ENCODE measurements at places on chromosomes 13 and 19. TPM values are rescaled to one million over a fixed set of nuclear protein-coding genes. Genes with fewer than 3 reads are reported as not detected.

TRIP10 gene
- 106 TPM for polyA plus RNA-seq

WASF3 gene
- polyA plus RNA-seq: 28.4 TPM

MBD3L2 gene
- not detected for polyA plus RNA-seq

IL11 gene
- not detected for polyA plus RNA-seq

CLEC4M gene
- polyA plus RNA-seq: 3.6 TPM

SIGLEC5 gene
- 0.13 TPM for polyA plus RNA-seq

SIPA1L3 gene
- 4.5 TPM for polyA plus RNA-seq

ADPRHL1 gene
- 2.2 TPM for polyA plus RNA-seq

ZNF681 gene
- polyA plus RNA-seq: 1.5 TPM

DNA sequence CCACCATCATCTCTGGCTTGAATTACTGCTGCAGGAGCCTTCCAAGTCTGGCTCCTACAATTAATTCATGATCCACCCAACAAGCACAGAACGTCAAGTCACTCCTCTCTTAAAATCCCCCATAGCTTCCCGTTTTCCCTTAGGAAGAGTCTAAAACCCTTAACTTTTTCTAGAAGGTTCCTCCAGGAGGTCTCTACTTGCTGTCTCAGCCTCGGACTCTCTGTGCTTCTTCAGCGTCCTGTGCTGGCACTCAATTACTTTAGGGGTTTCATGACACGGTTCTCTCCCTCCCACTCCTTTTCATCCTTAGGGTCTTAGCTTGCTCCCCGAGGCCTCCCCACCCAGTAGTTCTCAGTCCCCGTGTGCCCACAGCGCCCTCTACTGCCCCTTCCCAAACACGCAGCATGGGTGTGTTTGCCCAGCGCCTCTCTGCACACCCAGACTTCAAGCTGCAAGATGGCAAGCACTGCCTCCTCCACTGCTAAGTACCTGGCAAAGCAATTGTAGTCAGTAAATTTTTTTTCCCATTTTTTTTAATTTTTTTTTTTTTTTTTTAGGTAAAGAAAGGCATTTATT lies 25.8 kb upstream of the MAP3K10 start:
- peak; percentile 44 for DNase-seq

DNA sequence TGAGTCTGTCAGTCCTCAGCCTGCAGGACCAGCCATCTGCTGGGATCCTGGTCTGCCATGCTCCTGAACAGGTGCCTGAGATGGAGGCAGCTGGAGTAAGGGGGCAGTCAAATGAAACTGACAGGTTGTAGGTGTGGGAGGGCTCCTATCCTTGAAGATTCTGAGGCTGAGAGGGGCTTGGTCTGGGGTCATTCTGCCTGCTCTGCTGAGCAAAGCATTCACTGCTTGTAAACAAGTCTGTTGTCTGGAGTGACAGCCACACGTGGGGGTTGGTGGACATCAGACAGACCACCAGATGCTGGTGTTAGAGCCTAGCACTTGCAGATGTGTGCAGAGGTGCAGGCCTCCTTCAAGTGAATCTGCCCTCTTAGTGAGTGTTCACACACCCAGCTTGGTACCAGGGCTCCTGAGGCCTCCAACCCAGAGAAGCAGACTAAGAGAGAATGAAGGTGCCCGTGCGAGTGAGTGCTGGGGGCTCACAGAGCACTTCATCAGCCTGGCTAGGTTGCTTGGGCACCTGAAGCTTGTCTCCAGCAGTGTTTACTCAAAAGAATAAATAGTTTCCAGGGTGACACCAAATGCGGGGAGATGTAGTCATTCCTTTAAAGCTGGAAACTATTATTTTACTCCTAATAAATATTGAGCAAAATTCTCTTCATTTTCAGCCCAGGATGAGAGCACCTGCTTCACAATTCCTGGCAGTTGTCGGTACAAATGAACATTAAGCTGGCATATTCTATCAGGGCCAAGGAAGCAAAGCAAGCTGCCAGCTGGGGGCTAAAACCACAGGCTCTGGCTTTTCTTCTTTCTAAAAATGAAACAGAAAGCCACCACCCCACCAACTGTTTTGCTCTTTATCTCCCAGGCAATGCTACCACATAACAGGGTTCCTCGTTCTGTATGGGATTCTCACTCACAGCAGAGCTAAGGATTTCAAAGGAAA lies 82.3 kb downstream of the RNASEH2B start:
- DNase-seq: no peak

- DNase-seq: no peak
Observed at GRCh38 chr13:109790942-109791605, 4.7 kb upstream of the IRS2 start.

- peak; percentile 45 for DNase-seq
Observed at GRCh38 chr19:6060600-6061375, 49.5 kb downstream of the RFX2 start.

- DNase-seq: no peak
Observed at GRCh38 chr19:44673510-44673909, 2.2 kb downstream of the CEACAM19 start.

GRCh38 chr19:6020166-6020882 lies 42.4 kb upstream of the RANBP3 start:
- DNase-seq: no peak

GRCh38 chr19:31304831-31305312 lies 44.4 kb downstream of the TSHZ3 start:
- no peak for DNase-seq

DNA sequence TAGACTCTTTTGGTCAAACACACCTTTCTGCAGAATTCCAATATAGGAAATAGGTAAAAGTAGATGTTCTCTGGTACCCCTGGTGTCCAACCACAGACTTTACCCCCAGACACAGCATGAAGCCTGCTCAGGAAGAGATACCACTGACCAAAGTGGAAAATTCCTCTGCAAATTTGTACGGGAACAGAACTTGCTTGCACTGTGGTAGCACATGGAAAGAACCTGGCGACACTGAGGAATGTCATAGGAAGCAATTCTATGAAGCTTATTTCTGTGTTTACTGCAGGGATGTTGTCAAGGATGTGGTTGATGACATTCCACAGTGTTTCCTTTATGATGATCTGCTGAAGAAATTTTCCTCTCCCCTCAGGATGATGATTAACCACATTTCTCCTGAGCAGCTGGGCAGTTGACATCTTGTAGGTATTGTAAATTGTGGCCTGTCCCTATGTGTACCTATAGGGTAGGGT lies 48.9 kb upstream of the TNFSF11 start:
- DNase-seq: no peak

GRCh38 chr19:33689138-33689746 lies 67.5 kb downstream of the CHST8 start:
- no peak for DNase-seq

GRCh38 chr19:20662421-20663105 lies 1.2 kb upstream of the ZNF626 start:
- DNase-seq: peak; percentile 25

DNA sequence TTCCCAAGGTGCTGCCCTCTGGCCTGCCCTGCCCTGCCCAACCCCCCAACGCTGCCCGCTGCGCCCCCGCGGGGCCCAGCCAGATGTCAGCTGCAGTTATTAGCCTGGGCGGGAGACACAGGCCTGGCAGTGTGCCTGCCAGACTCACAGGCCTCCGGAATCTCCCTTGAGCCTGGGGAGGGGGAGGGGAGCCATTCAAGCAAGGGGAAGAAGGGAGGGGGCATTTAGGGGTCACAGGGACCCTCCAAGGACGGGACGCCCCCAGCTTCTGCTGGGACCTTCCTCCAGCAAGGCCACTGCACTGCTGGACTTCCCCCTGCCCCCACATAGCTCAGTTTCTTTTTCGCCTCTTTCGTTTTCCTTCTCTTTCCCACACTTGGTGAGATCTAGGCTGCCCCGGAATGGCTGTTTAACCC lies 2.6 kb upstream of the JUNB start:
- peak; percentile 86 for DNase-seq

- no peak for DNase-seq
Observed at GRCh38 chr19:49109051-49109450, 5.1 kb upstream of the LIN7B start.

GRCh38 chr13:109160887-109161669 lies 531.7 kb downstream of the MYO16 start:
- no peak for DNase-seq
